ENCODE measurements at places on chromosomes 6 and 20. TPM values are rescaled to one million over a fixed set of nuclear protein-coding genes. Genes with fewer than 3 reads are reported as not detected.
A peak's percentile ranks its signal among the peaks of the same experiment; 100 is the strongest.

DNA sequence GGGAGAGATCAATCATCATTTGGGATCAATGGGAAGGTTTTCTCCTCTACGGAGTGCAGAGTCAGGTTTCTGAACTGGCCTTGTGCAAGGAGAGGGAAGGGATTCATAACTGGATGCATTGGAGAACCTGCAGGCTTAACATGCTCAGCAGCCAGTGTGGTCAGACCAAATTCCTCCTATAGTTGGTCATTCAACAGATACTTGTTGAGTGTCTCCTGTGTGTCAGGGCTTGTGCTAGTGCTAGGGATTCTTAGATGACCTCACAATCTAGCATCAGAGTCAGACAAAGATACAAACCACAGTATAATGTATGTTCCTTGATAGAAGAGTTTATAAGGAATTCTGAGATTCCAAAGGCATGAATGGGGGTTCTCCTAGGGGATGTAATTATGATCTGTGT, 23.9 kb downstream of the RALY start:
- DNase-seq = no peak

DNA sequence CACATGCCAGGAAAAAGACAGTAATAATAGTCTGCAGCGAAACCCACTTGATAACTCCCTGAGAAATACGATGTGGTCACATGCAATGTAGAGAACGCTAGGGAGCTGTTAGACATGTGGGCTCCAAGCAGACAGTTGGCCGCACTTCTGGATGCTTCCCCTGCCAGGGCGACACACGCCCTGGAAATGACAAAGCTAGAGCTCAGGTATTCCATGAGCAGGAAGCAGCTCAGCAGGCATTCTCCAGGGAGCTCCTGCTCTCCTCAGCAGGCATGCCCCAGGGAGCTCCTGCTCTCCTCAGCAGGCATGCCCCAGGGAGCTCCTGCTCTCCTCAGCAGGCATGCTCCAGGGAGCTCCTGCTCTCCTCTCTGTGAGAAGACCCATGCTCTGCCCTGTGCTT, 52.4 kb upstream of the NXT1 start:
- no peak for DNase-seq

The LRFN2 gene
- total RNA-seq = 0.05 TPM

- no peak for DNase-seq
These were observed 29.4 kb upstream of the KIAA1586 start for GRCh38 chr6:57017069-57017468.

The RFX6 gene
- total RNA-seq = not detected

The RIPOR2 gene
- 3.0 TPM for total RNA-seq

DNA sequence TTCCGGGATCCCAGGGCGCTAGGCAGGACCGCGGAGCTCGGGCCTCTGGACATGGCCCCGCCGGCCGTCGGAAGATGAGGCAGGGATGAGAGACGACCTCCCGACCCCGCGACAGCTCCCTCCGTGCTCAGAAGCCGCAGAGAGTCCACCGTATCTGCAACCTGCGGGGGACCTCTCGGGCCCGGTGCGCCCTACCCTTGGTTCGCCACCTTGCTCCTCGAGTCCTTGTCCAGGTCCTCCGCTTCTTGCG, 301 bp downstream of the PPP1R3D start:
- DNase-seq = peak; percentile 55

The ESR1 gene
- total RNA-seq = 13.8 TPM

DNA sequence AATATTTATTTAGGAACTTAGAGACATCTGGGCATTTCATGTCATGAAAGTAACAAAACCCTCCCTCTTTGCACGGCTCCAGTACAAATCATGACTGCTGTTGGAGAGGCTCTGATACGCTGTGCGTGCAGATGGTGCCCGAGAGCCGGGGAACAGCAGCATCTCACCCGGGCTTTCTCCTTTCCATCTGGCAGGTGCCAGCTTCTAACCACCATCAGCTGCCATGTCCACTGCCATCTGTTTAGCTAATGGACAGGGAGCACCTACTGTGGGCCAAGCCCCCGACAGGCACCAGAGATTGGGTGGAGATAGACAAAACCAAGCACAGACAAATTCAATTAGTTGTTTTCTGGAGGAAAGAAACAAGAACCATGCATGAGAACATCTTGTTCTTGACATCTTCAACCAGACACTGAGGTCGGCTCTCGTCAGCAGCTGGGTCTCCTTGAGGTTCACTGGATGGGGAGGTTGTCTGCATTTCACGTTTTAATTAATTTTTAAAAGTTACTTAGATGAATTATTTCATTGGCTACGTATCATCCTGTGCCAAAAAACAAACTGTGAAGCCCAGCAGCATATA, 323.7 kb downstream of the THBS2 start:
- no peak for DNase-seq

The SLC22A16 gene
- total RNA-seq = not detected

- DNase-seq = no peak
These were observed 8.6 kb upstream of the SLC32A1 start for GRCh38 chr20:38715646-38716045.

DNA sequence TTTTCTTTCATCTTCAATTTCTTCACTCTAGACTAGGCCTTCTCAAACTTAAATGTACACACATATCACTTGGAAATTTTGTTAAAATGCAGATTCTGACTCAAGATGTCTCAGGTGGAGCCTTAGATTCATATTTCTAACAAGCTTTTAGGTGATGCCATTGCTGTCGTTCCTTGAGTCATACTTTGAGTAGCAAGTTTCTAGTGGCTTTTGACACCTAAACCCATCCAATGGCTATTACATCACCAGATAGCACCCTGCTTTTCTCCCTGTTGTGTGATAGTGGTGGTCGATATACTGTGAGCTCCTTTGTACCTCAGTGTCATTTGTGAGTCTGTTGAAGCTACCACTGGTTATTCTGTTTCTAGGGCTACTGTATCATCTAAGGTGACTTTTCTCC, 34.8 kb upstream of the BAG2 start:
- no peak for DNase-seq

The TBX18 gene
- total RNA-seq = 0.30 TPM

GRCh38 chr20:45117581-45117980, 2.6 kb upstream of the WFDC5 start:
- no peak for DNase-seq

The ULBP2 gene
- total RNA-seq = 0.18 TPM

DNA sequence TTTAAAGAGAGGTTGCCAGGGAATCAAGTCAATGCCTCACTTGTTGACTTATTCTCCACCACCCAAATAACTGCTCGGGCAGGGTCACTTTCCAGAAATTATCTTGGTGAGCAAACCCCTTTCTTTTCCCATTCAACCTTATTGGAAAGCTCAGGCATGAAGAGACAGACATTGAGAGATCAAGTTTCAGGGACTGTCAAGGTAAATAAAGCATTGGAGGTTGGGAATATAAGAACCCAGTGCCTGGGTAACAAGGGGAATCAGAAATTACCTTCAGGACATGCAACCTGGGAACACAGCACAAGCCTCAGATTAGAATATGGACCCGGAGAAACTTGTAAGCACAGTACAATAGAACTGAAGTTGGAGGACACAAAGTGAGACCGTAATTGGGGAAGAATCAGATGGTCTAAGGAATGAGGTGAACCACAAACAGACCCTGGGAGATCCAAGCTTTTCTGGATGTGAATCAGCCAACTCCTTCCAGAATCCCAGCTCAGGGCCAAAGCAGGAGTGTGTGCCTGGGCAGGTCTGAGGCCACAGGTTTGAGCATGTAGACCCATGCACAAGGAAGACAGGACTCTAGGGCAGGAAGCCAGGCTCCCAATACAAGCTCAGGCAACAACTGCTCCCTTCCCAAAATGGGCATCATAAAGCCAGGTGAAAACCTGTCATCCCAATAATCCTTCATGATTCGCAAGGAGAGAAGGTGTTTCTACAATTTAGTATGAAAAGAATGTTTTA, 512.8 kb downstream of the MAFB start:
- DNase-seq = no peak

- no peak for DNase-seq
These were observed 27.7 kb upstream of the LAMA4 start for GRCh38 chr6:112281821-112282615.

The HFE gene
- total RNA-seq = 14.1 TPM

The C20orf202 gene
- not detected for total RNA-seq

- no peak for DNase-seq
These were observed 174.9 kb upstream of the GGTLC1 start for GRCh38 chr20:24163506-24163905.

The OXT gene
- 8.4 TPM for total RNA-seq

The FNDC11 gene
- total RNA-seq = not detected

DNA sequence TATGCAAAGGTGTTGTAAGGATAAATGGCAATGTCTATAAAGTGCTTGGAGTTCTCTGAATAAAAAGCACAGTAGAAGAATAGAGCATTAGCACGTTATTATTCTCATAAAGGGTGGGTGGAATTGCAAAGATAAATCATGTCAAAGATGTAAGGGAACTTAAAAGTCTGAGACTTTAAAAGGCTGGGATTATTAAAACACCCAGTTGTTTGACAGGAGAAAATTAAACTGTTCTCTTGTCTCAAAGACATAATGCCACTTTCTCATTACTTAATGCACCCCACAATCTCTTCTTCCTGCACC, 70.4 kb upstream of the PDE10A start:
- no peak for DNase-seq

- DNase-seq = no peak
These were observed 39.4 kb upstream of the RGS17 start for GRCh38 chr6:153170511-153170910.

The GSTA1 gene
- total RNA-seq = 811 TPM

- DNase-seq = no peak
These were observed 101.5 kb downstream of the CD2AP start for GRCh38 chr6:47579040-47579439.

The TAAR5 gene
- not detected for total RNA-seq

DNA sequence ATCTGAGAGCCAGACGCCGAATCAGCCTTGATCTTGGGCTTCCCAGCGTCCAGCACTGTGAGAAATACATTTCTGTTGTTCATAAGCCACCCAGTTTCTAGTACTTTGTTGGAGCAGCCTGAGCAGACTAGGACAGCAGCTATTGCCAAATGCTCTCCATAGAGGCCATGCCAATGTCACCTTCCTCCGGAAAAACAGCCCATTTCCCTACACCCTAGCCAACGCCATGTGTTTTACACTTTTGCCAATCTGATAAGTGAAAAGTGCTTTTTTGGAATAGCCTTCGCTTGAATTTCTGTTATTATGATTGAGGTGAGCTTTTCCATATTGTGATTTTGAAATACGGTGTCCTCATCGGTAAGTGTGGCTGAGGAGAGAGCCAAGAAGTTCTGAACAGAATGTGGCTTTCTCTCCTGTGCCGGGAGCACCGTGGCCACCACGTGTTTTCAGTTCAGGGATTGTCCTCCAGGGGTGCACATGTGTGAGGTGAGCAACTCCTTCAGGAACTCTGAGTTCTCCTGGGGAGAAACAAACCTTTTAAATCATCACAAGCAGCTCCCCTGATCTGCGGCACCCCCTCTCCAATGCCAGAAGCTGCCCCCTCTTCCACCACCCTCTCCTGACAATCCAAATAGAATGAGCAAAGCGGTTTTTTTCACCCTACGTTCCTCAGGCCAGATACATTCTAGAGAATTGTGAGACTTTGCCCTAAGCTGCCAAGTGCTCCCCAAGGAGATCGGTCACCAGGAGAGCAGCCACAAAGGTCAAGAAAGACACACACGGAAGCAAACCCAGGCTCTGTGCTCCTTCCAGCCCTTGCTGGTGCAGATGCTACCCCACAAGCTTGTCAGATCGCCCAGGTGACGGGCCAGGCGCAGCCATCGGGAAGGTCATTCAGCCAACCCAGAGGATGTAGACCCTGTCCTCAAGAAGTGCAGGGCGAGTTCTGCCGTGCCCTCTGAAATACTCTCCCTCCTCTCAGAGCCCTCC, 36.0 kb downstream of the TAF8 start:
- DNase-seq = no peak

DNA sequence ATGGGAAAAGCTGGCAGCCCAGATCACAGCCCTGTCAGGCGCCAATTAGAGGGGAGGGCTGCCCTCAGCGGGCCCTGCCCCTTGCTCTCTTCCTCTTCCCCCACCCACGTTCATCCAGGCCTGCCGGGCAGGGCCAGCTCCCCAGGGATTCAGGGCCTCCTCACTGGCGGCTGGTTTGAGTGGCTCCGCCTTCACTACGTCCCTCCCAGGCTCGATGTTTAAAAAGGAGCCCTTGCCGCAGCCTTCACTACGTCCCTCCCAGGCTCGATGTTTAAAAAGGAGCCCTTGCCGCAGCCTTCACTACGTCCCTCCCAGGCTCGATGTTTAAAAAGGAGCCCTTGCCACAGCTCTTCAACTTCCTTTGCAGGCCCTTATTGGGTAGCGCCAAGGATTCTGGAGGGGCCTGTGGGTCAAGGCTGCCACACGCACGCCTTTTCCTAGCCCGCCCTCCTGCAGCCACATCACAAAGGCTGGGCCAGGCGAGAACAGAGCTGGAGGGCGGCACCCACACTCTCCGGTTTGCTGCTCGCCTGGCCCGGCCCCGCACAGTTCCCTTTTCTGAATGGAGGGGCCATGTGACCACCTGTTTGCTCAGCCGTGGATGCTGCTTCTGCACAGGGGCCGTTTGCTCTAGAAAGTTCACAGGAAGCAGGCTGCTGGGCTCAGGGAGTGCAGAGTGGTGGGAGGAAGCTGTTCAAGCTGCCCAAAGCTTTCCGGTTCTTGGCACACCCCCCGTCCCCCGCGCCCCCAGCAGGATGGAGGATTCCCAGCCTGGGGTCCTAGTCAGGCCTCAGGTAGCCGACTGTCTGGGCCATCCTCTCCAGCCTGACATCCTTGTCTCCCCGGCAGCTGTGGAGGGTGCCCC, 1.6 kb downstream of the SLC17A9 start:
- peak; percentile 89 for DNase-seq

The NKAIN4 gene
- total RNA-seq = not detected

DNA sequence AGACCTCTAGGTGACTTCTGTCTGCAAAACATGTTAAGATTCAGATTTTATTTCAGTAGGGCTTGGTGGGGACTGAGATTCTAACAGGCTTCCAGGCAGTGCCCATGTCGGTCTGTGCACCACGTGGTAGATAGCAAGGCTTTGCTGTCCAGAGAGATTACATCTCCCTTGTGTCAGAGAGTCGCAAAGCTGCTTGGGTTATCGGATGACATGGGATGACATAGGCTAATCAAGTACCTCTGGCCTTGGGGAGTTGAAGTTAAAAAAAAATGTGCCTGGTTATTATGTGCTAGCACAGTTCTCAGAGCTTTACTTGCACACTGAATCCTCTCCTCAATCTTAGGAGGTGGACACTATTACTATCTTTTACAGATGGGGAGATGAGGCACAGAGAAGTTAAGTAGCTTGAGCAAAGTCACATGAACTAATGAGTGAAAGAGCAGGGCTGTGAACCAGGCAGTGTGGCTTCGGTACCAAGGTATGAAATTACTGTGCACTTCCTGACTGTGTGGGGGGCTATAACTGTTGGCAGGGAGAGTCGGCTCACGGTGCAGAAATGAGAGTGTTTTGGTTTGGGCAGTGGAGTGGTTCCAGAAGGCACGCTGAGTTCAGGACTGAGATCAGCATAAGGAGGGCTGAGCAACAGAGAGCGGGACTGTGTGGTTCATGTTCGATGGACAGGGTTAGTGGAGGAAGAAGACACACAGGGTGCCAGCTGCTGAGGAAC, 41.1 kb downstream of the FARS2 start:
- DNase-seq = no peak

GRCh38 chr6:115901896-115902295, 158.8 kb downstream of the FRK start:
- no peak for DNase-seq

Data from left lobe of liver (tissue), 2 donors.